Vagina (tissue), 2 donors: ENCODE measurements at places on chromosomes 12 and 14. TPM values are rescaled to one million over a fixed set of nuclear protein-coding genes. Genes with fewer than 3 reads are reported as not detected.
A peak's percentile ranks its signal among the peaks of the same experiment; 100 is the strongest.

DNA sequence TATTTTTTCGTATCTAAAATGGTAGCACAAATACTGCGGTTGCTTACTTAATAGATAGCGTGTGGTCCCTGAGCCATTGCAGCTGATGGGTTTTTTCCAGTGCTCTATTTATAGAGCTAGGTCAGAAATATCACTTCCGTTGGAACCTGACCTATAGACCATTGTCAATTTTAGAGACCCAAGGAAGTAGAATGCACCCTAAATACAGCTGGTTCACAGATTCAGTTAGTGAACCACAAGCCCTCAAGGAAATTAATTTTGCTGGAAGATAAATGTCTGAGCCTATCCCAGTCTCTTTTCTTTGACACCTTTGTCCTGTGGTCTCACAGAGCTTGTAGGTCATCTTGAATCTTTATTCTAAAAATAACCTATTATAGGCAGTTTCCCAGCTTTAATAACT is 391.0 kb downstream of the ZFP36L1 start:
- no peak overlapping the region for H3K27ac ChIP-seq
- no peak overlapping the region for H3K4me3 ChIP-seq
- H3K36me3 ChIP-seq, result no peaks in the 10 kb centered on the region
- peaks cover 62% of the 10 kb centered on the region for H3K4me1 ChIP-seq
- no peaks in the 10 kb centered on the region for H3K27me3 ChIP-seq

Gene RNASE7
- total RNA-seq, result 18.2 TPM

Gene SMOC1
- 9.8 TPM for total RNA-seq

Gene TAC3
- total RNA-seq, result not detected

GRCh38 chr12:48991247-48992050 is 7.7 kb downstream of the DDN start:
- no peak for DNase-seq
- peaks cover 7% of the 10 kb centered on the region for H3K27me3 ChIP-seq
- no peak overlapping the region for H3K27ac ChIP-seq
- no peaks in the 10 kb centered on the region for H3K36me3 ChIP-seq
- no peak overlapping the region for H3K4me3 ChIP-seq

Gene RPL10L
- total RNA-seq, result not detected

GRCh38 chr12:49876070-49876469 is 27.6 kb downstream of the FAIM2 start:
- H3K27me3 ChIP-seq, result no peaks in the 10 kb centered on the region
- no peak overlapping the region for H3K4me3 ChIP-seq
- no peaks in the 10 kb centered on the region for H3K36me3 ChIP-seq
- no peak for DNase-seq
- no peak overlapping the region for H3K27ac ChIP-seq

Gene RNFT2
- total RNA-seq, result 6.4 TPM

- no peaks in the 10 kb centered on the region for H3K27me3 ChIP-seq
- no peak overlapping the region for H3K4me3 ChIP-seq
- DNase-seq, result no peak
- no peak overlapping the region for H3K27ac ChIP-seq
Measured at GRCh38 chr12:102549691-102550090, 69.3 kb upstream of the IGF1 start.

DNA sequence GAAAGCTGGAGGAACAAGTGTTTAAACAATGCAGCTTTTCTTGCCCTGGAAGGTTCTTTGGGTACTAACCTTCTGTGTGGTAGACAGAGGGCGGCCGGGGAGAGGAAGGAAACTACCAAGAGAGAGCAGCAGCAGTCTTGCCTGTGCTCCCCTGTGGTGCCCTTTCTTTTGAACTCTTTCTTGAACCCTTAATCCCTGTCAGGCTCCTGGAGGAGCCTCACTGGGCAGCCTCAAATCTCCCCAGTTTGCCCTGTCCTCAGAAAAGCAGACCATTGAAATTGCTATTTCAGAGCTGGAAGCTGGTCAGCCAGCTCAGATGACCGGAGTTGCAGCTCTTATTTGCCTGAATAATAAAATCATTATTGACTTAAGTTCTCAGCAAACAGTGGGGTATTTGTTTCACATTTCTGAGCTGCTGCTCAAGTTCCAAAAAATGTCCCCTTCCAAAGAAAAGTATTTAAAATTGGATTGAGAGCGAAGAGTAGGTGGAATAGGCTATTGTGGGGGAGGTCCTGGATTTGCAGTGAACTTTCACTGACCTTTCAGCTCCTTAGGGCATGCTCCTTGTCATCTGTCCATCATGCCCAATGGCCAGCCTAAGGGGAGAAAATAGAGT is 42.1 kb upstream of the RNASE3 start:
- H3K27me3 ChIP-seq, result no peaks in the 10 kb centered on the region
- H3K36me3 ChIP-seq, result no peaks in the 10 kb centered on the region

GRCh38 chr12:89874146-89874545 is 165.5 kb upstream of the ATP2B1 start:
- no peak for DNase-seq
- no peaks in the 10 kb centered on the region for H3K27me3 ChIP-seq
- no peaks in the 10 kb centered on the region for H3K4me1 ChIP-seq
- no peaks in the 10 kb centered on the region for H3K36me3 ChIP-seq
- H3K27ac ChIP-seq, result no peak overlapping the region

GRCh38 chr12:103840462-103840875 is 565 bp downstream of the NT5DC3 start:
- no peak for DNase-seq
- peak overlapping the region; percentile 89 for H3K27ac ChIP-seq
- peaks cover 27% of the 10 kb centered on the region for H3K4me1 ChIP-seq
- peak overlapping the region; percentile 88 for H3K4me3 ChIP-seq
- no peaks in the 10 kb centered on the region for H3K27me3 ChIP-seq

DNA sequence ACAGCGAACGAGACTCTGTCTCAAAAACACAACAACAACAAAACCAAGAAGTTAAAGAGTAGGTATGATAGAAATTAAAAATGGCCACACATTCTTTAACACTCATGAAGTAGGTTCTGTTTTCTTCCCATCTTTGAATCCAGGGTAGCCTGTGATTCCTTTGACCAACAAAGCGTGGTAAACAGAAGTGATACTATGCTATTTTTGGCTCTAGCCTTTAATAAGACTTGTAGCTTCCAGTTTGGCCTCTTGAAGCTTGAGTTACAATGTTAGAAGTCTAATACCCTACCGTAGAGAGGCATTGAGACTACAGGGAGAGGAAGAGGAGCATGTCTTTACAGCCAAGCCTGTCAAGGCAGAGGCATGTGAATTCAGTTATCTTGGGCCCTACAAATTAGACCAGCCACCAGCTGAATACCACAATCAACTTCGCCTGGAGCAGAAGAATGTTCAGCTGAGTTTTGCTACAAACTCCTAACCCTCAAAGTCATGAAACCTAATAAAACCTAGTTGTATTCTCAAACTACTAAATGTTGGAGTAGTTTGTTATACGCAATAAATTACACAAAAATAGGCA is 4.9 kb upstream of the NEMF start:
- H3K27me3 ChIP-seq, result no peaks in the 10 kb centered on the region
- no peak overlapping the region for H3K4me3 ChIP-seq
- H3K4me1 ChIP-seq, result no peaks in the 10 kb centered on the region
- no peak for DNase-seq

GRCh38 chr12:132217800-132218526 is 73.7 kb downstream of the NOC4L start:
- H3K27me3 ChIP-seq, result no peaks in the 10 kb centered on the region
- no peaks in the 10 kb centered on the region for H3K36me3 ChIP-seq
- no peak overlapping the region for H3K4me3 ChIP-seq
- DNase-seq, result no peak

Gene PLEKHG7
- total RNA-seq, result not detected

Gene TAS2R20
- total RNA-seq, result 4.7 TPM

Gene TEAD4
- 18.7 TPM for total RNA-seq

GRCh38 chr14:77098529-77099353 is 683 bp downstream of the CIPC start:
- no peaks in the 10 kb centered on the region for H3K36me3 ChIP-seq
- H3K4me1 ChIP-seq, result peaks cover 61% of the 10 kb centered on the region
- peak; percentile 93 for DNase-seq

Gene THTPA
- total RNA-seq, result 15.0 TPM
